Naive thymus-derived CD4-positive, alpha-beta T cell (primary cell): ENCODE measurements at places on chromosomes 7 and 10. TPM values are rescaled to one million over a fixed set of nuclear protein-coding genes. Genes with fewer than 3 reads are reported as not detected.

DNA sequence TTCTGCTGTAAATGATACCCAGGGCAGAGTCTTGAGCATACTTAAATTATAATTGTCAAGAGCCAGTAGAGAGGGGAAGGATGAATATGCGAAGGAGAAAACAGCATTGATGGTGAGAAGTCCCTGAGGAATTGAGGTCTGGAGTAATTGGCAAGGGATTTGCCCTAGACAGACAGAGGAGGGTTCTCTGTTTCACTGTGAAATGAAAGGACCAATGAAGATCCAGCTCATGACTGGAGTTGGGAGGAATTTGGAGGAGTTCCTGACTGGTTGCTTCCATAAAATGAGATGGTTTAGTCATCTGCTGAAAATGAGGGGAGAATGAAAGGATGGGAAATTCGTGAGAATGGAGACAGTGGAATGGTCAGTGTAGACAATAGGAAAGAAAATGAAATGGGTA, 6.8 kb downstream of the PRPF18 start:
- DNase-seq = no peak

- no peak for DNase-seq
Observed at GRCh38 chr7:47239931-47240421, 341.9 kb downstream of the TNS3 start.

DNA sequence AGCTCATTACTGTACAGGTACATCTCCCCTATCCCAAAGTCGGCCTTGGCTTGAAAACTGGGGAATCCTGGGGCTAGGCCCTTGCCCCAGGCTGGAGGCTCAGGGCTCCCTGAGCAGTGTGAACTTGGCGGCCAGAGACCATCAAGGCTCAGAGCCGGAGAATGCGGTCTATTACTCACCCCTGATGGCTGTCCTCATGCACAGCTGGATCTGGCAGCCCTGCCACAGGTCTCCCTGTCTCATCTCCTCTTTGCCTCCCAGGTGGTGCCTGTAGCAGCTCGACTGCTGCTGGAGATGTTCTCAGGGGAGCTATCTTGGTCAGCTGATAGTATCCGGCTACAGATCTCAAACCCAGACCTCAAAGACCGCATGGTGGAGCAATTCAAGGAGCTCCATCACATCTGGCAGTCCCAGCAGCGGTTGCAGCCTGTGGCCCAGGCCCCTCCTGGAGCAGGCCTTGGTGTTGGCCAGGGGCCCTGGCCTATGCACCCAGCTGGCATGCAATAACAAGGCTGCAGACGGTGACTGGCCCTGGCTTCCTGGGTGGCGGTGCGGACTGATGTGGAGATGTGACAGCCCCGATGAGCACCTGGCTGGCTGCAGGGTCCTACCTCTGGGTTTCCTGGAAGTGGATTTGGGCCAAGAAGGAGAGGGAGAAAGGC, 10.7 kb downstream of the IRF5 start:
- DNase-seq = no peak

DNA sequence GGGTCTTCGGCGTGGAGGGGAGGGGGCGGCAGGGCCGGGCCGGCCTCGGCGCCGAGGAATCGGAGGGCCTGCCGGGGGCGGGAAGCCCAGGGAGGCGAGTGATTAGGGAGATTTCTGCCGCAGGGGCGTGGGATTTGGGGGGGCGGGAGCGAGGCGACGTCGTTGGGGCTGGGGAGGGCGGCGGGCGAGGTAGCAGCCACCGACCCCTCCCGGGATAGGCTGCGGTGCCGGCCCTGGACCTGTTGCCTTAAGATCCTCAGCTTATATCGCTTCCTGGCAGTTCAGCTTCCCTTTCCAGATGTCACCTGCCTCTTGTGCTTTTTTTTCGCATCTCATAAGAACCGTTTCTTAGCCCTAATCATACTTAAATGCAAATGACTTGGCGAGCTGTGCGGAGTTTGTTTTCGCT, 655 bp downstream of the LMTK2 start:
- no peak for DNase-seq

GRCh38 chr10:12237265-12238220, 41.6 kb downstream of the CDC123 start:
- no peak for DNase-seq

The PDZD7 gene
- 0.77 TPM for total RNA-seq

The CUBN gene
- 7.0 TPM for total RNA-seq

- no peak for DNase-seq
Observed at GRCh38 chr7:40221836-40222235, 87.0 kb downstream of the SUGCT start.

- DNase-seq = no peak
Observed at GRCh38 chr10:118501637-118502440, 93.6 kb downstream of the PRLHR start.

DNA sequence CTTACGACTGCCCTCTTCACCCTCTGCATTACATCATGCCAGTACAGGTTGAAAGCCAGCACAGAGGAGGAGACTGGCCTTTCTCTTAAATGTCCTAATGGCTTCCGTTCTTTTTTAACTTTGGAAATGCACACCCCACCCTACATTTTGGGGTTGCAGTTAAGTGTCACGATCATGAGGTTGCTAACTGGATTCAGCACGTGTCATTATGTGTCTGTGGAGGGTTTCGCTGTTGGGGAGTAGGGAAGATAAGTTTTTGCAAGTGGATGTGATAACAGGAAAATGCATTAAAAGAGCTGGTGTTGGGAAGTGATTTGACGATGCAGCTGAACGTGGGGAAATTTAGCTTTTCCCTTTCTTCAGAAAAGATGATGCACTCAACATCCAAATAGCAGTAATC, 135.9 kb downstream of the LRRC4 start:
- DNase-seq = no peak

The PRR15 gene
- total RNA-seq = not detected in 2 replicates

The SLC13A1 gene
- not detected for total RNA-seq

- no peak for DNase-seq
Observed at GRCh38 chr10:102211615-102212299, 14.3 kb upstream of the ELOVL3 start.

The SEPHS1 gene
- total RNA-seq = 23.7 TPM

The AUTS2 gene
- 31.7 TPM for total RNA-seq

DNA sequence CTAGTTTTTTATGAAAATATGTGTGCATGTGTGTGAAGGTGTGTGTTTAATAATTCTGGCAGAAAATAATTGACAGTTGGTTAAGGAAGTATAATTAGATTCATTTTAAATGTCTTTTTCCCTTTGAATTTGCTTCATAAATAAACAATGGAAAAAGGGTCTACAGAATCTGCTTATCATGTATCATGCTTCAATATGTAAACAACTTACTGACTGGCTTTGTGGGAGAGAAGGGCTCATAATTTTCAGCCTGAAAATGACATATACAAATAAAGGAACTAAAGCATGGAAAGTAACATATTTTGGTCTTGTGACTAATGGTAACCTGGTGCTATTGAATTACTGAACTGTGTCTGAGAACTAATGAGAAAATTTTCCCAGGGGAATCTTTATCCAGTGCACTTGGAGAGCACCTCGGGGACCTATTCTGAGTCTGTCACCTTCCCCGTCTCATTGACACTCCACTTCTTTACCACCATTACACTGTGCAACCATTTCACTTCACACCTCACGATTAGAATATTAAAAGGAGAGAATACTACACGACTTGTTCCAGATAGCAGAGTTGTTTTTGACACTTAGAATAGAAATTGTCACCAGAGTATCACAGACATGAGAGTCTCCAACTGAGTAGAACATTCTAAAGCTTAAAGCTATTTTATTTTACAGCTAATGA, 298.6 kb downstream of the TFEC start:
- no peak for DNase-seq

DNA sequence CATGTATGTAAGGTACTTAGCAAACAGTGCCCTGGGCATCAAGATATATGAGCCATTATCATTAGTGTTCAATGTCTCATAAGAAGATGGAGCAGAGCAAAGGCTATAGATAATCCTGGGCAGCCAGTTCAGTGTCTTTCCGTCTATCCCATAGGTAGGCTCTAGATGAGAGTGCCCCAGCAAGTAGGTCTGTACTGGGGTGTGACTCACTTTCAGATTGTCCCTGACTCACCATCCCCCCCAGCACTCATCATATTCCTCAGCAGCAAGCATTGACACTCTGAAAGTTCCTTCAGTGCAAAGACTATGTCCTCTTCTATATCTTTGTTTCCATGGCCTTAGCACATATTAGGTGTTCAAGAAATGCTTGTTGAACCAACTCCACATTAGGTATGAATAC, 20.0 kb upstream of the FAM204A start:
- DNase-seq = no peak

- DNase-seq = no peak
Observed at GRCh38 chr10:7932301-7933036, 114.2 kb downstream of the TAF3 start.

GRCh38 chr7:80114159-80114558, 20.5 kb upstream of the GNAI1 start:
- no peak for DNase-seq

- DNase-seq = no peak
Observed at GRCh38 chr10:79266084-79266483, 81.2 kb upstream of the PPIF start.

The SEM1 gene
- 42.5 TPM for total RNA-seq

- DNase-seq = no peak
Observed at GRCh38 chr10:12592967-12593366, 243.6 kb downstream of the CAMK1D start.

The ASL gene
- 29.7 and 31.4 TPM in 2 replicates for total RNA-seq

The CYP3A4 gene
- total RNA-seq = not detected
